ENCODE measurements at places on chromosomes 1 and 21.
A peak's percentile ranks its signal among the peaks of the same experiment; 100 is the strongest.

- DNase-seq, result no peak
These were observed 32.9 kb downstream of the NIBAN1 start for GRCh38 chr1:184941410-184941733.

DNA sequence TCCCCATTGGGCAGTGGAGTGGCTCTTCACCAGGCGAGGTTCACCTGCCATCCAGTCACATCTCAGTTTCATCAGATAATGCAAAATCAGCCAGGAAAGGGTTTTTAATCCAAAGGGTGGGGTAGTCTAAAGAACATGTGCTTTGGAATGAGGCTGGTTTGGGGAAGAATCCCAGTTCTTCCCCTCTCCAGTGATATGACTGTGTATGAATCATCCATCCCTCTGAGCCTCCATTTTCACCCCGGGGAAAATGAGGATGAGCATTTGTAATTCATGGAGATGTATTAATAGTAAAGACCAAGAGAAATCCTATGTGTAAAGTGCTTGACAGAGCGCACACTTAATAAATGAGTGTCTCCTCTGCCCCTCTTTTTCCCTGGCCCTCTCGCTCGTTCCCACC lies 215.1 kb upstream of the FGGY start:
- DNase-seq, result no peak

- no peak for DNase-seq
These were observed 831 bp downstream of the CSRP1 start for GRCh38 chr1:201506092-201506491.

- no peak for DNase-seq
These were observed 15.9 kb downstream of the ESPN start for GRCh38 chr1:6440198-6441126.

GRCh38 chr1:39962450-39962825 lies 7.5 kb downstream of the MFSD2A start:
- no peak for DNase-seq

DNA sequence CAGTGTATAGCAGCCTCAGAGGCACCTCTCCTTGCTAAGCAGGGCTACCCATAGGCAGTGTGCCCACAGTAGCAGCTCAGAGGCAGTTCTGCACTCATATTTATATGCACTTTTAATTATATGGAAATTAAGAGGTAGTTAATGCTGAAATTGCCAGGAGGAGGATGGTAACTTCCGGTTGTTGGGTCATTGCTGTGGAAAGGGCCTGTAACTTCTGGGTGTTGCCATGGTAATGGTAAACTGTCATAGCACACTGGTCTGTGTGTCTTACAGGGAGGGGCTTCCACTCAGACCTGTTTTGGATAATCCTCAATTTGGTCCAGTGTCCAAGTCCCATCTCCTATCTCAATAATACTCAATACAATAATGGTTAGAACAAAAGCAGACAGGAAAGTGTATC lies 7.6 kb downstream of the CFH start:
- DNase-seq, result no peak

- no peak for DNase-seq
These were observed 1.2 kb downstream of the PTP4A2 start for GRCh38 chr1:31936981-31937299.

- peak; percentile 31 for DNase-seq
These were observed 336.0 kb upstream of the NFIA start for GRCh38 chr1:60746278-60746791.

- DNase-seq, result no peak
These were observed 45.0 kb downstream of the TAS1R2 start for GRCh38 chr1:18814425-18814824.

- DNase-seq, result no peak
These were observed 9.7 kb downstream of the RD3 start for GRCh38 chr1:211482306-211482705.

GRCh38 chr1:47547753-47548573 lies 110.1 kb downstream of the FOXD2 start:
- DNase-seq, result no peak

- DNase-seq, result no peak
These were observed 354.8 kb upstream of the NFIA start for GRCh38 chr1:60727552-60727951.

DNA sequence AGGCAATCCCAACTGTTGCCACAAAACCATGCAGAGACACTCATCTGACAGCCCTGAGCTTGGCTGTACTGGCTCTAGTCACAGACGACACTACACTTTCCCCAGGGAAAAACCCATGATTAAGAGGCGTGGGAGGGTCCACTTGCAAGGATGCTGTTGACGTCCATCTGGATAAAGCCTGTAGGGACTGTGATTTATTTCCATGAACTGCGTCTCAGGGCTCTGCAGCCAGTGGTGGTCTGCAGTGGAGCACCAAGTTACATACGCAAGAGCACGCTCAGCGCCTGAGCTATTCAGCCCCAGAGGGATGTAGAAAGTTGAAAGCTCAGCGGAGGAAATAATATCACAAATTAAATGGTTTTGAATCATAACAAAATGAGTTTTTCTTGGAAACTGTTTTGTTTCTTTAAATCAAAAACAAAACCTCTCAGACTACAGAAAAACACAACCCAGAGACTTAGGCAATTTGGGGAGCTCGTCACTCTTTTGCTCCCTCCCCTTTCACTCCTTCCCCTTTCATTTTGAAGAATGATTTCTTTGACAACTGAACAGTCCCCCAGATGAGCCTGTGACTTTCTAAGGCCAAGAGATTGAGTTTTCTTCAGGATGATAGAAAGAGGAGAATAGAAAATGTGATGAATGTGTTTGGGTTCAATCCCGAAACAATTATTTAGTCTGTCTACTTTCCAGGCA lies 71.2 kb downstream of the NGF start:
- no peak for DNase-seq

GRCh38 chr1:247357781-247358211 lies 26.1 kb upstream of the ZNF496 start:
- no peak for DNase-seq

- DNase-seq, result peak; percentile 60
These were observed 22.7 kb upstream of the ARF1 start for GRCh38 chr1:228059634-228060457.

DNA sequence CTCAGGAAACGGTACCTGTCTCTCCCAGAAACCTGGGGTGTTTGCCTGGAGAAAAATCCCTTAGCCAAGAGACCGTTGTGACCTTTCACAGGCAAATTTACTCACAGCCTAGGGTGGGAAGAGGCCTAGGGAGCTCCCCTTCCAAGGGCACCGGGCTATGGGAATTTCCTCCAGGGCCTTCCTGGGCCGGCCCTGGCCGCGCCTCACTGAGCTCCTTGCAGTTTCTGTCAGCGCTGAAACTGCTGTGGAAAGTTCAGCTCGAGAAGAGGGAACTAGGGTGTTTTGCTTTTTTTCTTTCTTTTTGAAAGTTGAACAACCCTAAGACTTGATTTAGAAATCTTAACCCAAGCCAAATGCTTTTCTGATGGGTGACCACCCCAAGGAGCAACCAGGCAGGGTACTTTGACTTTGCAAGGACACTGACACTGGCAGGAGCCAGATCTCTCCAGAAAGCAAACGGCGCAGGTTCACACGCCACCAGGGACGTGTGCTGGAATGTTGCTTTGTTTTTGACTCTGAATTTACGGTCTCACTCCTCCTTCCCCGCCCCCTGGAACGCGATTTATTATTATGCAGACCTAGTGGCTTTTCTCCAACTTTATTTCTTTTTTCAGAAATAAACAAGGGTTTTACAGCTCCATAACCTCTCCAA lies 229.6 kb upstream of the JUN start:
- DNase-seq, result no peak

GRCh38 chr1:241308011-241308410 lies 49.0 kb downstream of the RGS7 start:
- DNase-seq, result no peak

DNA sequence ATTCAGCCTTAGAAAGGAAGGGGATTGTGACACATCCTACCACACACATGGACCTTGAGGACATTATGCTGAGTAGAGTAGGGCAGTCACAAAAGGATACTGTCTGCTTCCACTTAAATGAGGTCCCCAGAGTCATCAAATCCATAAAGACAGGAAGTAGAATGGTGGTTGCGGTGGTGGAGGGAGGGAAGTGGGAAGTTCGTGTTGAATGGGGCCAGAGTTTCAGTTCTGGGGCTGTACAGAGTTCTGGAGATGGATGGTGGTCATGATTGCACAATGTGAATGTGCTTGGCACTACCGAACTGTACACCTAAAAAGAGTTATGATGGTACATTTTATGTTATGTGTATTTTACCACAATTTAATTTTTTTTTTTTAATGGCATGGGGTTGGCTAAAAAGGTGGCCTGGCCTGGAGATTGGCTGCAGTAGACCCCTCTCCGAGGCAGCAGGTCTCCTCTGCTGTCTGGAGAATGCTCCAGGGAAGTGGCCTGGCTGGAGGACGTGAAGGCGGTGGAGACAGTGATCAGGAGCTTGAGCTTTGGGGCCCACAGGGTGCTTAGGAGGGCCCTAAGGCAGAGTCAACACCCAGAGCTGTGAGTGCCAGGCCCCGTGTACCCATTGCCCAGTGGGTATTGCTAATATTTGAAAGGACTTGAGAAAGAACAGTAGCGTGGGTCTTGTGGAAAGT lies 30.4 kb downstream of the IFNGR2 start:
- DNase-seq, result no peak

DNA sequence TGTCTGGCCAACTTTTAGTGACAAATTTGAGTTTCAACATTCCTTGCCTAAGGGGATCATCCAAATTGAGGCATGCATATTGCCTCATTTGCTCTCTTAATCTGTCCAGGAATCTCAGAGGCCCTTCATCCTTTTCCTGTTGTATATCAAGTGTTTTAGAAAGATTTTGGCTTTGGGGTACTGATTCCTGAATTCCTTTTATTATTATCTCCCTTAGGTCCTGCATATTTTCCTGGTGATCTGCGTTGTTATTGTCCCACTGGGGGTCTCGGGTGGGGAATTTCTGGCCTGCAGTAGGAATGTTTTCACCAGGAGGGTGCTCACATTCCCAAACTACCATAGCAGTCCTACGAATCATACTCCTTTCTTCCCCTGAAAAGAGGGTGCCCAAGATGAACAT lies 4.4 kb upstream of the AADACL3 start:
- no peak for DNase-seq

- no peak for DNase-seq
These were observed 30.2 kb downstream of the SLC22A15 start for GRCh38 chr1:116006486-116006964.

- no peak for DNase-seq
These were observed 16.0 kb upstream of the CHIA start for GRCh38 chr1:111274653-111275052.

DNA sequence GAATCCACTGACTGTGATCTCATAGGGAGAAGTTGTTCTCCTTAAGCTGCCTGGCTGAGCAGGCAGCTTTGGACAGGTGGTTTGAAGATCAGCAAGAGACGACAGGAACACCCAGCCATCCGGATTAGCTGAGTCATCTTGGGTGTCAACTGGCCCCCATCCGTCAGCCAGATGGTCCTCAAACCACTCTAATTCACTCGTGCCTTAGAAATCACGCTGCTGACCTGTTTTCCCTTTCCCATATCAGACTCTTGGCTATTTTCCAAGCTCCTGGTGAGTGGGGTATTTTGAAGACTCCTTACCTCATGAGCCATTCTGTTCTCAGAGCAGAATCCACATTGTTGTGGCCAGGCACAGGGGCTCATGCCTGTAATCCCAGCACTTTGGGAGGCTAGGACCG lies 149.1 kb upstream of the L1TD1 start:
- DNase-seq, result no peak

- DNase-seq, result peak; percentile 32
These were observed 30.8 kb downstream of the TRIM67 start for GRCh38 chr1:231192620-231193163.

- no peak for DNase-seq
These were observed 143.6 kb downstream of the VAV3 start for GRCh38 chr1:107821340-107821739.

- peak; percentile 79 for DNase-seq
These were observed 28.4 kb downstream of the HMGN2 start for GRCh38 chr1:26500488-26501175.

GRCh38 chr1:61132176-61132638 lies 49.8 kb downstream of the NFIA start:
- no peak for DNase-seq

- DNase-seq, result no peak
These were observed 15.0 kb upstream of the H3-3A start for GRCh38 chr1:226047495-226047894.

DNA sequence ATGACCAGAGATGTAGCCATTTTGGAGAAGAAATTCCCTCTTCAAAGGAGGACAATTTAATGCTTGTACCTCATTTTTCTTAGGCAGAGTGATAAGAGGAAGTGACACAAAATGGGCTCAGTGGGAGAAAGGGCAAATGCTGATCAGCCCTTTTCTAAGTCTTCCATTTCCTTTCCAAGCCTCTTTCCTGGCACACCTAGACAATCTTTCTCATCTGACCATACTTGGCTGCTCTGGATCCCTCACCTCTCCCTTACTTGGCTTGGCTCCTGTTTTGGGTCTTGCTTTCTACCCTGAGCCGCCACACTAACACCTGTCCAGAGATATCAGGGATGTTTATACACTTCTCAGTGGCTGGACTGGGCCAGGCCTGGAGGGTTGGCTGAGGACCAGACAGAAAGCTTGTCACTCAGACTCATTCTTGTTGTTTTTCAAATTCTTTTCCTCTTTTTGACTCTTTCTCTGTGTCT lies 13.1 kb downstream of the TXNIP start:
- no peak for DNase-seq

GRCh38 chr1:21659099-21659923 lies 9.8 kb downstream of the RAP1GAP start:
- DNase-seq, result peak; percentile 82

- no peak for DNase-seq
These were observed 11.1 kb downstream of the FLG start for GRCh38 chr1:152313970-152314369.

GRCh38 chr1:162376691-162377090 lies at the start of gene SPATA46:
TSS of gene SPATA46 (minus strand) at chr1:162376854. CDS start at chr1:162376790, 64 bp downstream.
- no peak for DNase-seq

GRCh38 chr1:10852486-10852885 lies 56.0 kb upstream of the CASZ1 start:
- no peak for DNase-seq

DNA sequence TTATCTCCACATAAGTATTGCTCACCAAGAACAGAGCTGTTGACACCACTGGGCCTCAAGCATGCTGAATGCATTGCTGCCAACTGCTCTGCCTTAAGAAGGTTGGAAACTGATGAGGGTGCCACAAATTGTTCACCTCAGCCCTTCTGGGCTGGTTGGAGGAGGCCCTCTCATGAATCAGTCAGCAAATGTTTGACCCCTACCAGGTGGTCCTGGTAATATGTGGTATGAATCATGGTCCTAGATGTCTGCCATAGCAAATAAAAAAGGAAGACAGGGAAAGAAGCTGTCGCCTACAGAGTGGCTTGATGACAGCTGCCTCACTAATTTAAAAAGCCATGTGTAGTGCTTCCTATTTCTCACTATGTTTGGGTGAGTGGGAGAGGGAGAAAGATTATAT lies 12.2 kb downstream of the SPATA46 start:
- no peak for DNase-seq

DNA sequence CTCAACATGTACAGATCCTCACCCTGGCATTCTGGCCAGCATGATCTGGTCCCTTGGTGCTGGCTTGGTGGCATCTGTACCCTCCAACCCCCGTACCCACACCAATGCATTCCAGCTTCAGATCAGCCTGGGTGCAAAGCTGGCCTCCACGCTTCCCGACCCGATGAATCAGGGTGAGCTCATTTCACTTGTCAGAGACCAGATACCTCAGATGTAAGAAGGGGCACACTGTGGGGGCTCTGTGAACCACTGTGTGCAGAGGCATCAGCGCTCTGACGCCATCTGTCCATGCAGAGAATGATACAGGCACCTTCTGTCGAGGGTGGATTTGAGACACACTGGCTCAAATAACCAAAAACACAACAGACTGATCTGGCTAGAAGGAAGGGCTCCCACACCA lies 76.6 kb downstream of the DMRTB1 start:
- DNase-seq, result no peak

- DNase-seq, result no peak
These were observed 70.5 kb upstream of the RUNX1 start for GRCh38 chr21:35119501-35120047.

GRCh38 chr1:91499904-91500755 lies 521 bp upstream of the CDC7 start:
- DNase-seq, result no peak

All from posterior cingulate gyrus (tissue), 11 donors.